ENCODE measurements at places on chromosomes 2 and 18.

DNA sequence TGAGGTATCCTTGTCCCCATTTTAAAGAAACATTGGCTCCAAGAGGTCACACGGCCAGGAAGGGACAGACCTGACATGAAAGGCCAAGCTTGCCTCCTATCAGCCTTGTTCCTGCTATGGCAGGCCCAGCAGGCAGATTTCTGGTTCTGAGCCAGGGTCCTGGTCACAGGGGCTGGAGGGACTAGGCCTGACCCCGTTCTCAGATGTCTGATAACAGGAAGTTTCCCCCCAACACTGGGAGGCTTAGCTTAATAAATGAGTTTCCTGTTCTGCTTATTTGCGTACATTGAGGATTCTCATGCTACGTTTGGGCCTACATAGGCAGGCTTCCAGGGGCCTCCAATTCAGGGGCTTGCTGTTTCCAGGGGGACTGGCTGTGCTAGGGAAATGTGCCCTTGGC, 107.8 kb upstream of the LTBP1 start:
- no peak for DNase-seq

DNA sequence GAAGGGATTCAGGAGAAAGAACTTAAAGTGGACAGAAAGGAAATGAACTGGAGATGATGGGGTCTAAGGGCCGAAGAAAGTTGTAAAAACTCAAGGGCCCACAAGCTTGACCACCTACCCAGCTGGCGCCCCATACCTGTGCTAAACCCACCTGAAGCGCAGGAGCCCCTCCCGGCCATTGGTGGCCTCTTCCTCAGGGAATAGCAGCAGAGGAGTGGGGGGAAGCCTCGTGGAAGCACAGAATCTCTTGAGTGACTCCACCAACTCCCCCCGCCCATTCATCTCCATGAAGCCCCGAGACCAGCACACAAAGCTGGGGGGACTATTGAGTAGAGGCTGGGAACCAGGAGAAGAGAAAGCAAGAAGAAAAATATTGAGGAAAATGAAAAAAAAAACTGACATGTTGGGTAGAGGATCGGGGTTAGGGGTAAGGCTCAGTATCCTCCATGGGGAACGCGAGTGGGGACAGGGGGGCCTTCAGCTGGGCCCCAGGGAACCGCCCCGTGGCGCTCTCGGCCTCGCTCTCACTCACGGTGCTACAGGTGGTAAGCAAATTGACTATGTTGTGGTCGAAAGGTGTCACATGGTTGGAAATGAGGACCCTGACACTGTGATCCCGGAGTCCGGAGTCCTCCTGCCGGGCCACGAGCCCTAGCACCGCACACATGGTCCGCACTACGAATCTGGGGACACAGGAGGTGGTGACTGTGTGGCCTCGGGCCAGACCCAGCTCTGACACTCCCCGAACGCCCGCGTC, 728 bp downstream of the AUP1 start:
- no peak for DNase-seq

DNA sequence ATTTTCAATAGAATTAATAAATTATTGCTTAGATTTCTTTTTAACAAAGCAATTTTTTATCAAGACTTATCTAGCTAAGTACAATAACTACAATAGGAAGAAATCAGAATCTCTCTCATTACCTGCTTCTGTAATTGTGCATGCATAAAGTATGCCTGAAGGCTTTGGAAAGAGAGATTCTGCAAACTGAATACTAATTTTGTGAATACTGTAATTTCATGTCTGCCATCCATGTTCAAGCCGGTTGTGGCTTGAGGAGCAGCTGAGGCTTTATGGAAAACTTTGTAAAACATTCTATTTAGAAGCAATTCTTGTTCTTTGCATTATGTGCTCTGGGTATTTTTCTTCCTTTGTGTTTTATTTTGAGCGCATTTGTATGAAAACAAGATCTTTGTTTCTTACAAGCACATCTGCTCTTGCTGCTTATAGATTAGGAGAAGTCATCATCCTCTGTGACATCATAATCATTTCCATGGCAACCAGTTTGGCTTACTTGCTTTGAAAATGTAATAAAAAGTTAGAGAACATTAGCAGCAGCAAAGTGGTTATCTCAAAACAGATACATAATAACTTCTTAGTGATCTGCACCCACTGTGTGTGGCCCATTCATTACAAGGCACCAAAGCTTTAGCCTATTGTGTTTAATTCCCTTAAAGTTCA, 16.0 kb upstream of the IKZF2 start:
- no peak for DNase-seq

DNA sequence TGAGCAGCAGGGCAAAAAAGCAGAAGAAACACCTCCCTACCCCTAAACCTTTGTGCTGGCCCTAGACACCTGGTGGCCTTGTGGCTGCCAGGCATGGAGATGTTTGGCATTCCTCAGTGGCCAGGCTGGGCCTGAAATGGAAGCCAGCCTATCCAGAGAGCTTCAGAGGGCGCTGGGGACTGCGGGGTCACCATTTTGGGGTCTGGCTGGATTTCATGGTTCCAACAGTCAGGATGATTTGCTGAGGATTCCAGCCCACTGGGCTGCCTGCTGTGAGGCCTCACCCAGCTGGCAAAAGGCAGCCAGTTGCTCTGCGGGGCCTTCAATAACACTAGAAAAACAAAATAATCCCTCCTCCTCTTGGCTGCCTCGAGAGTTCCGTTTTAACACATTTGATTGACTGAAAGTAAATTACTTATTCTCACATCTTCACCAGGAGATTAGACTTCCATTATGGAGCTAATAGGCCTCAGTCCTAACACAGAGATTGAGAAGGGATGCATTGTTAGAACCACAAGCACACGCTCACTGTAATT, 154.1 kb downstream of the EN1 start:
- no peak for DNase-seq

GRCh38 chr2:138356178-138356577, 145.4 kb upstream of the SPOPL start:
- no peak for DNase-seq

DNA sequence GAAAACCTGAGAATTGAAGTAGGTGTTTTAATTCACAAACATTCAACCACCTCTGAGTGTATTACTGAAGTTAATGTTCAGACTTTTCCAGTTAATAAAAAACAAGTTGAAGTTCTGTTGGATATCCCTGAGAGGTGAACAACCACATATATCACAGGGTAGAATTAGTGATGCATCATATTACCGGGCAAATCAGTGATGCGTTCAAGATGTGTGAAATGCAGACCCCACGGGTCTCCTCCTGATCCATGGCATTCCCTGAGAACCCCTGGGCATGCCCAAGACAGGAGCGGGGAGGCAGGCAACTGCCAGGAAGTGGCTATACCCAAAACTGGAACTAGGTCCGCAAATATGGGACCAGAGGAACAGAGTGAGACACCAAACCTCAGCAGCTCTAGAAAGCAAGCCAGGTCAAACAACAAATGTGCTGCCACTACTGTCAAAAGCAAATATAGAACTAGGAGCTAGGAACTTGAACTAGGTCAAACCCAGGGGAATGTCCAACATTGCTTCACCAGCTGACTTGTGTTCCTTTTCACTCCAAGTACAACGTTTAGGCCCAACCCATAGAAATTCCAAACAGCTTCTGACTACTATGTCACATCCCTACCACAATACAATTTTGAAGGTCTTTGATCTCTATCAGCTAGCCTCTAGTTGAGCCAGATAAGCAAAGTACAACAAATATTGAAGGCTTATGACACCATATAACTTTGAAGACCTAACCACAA, 20.2 kb downstream of the PSTPIP2 start:
- no peak for DNase-seq

DNA sequence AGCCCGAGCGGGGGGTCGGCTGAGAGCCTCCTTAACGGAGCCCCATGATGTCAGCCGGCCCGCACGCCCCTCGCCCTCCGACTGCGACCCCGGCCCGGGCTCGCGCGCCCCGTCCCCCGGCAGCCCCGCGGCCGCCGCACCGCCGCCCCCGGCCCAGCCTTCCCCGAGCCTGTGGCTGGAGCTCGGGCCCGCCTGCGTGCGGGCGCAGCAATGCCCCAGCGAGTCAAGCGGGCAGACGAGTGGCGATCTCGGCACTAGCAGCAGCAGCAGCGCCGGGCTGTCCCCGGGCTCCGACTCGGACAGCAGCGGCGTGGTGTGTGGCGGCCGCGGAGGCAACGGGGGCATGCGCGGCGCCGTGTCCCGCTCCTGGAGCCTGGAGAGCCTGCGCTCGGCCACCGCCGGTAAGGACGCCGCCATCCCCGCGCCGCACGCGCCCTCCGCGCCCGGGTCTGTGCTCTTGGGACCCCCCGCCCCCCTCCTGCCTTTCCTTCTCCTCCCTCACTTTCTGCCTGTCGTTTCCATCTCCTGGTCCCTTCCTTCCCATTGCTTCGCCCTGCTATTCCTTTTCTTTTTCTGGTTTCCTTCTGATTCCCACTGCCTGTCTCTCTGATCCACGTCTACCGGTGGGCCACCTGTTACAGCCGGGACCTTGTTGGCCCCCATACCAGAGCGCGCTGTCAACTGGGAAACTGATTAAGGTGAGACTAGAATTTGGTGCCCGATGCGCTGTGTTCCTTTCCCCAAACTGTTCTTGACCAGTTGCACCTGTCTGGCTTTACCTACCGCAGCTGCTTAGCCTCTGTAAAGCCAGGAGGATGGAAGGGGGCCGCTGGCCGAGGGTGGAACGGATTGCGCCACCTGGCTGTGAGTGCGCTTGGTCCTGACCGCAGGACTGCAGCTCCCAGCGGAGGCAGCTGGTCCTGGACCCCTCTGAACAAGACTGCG, 127.4 kb downstream of the ARHGEF4 start:
- no peak for DNase-seq

DNA sequence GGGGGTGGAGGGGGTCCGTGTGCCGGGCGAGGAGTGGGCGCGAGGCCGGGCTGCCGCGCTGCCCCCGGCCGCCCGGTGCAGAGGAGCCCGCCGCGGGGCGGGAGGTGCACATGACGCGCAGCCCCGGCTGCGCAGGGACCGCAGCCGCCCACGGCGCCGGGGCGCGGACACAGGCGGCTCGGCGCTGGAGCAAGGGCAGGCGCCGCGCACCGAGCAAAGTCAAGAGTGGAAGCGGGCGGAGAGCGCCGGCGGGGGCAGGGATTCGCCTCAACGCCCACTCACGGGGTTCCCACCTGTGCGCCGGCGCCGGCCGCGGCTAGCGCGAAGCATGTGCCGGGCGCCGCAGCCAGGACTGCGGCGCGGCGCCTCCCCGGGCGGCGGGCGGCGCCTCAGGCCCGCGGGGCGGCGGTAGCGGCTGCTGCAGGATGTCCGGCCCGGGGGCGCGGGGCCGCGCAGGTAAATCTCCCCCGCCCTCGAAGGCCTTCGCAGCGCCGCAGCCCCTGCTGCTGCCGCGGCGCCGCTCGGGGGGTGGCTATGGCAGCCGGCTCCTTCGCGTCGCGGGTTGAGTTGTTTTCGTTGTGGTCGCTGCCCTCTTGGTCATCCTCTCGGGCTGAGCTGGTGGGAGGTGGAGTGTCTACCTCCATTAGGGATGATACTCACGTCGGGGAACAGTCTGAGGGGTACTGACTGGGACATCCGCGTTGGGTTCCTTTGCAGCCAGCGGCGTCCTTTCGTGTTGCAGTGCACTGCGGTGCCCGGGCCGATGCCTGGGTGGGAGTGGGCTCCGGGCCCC, 216.3 kb upstream of the DTNA start:
- DNase-seq, result no peak

- peak; percentile 49 for DNase-seq
These were observed 33.1 kb downstream of the ARHGAP15 start for GRCh38 chr2:143162123-143162837.

GRCh38 chr2:240300840-240301239, 134.6 kb upstream of the GPC1 start:
- DNase-seq, result no peak
